ENCODE measurements at places on chromosomes 6 and 20. TPM values are rescaled to one million over a fixed set of nuclear protein-coding genes. Genes with fewer than 3 reads are reported as not detected.
A peak's percentile ranks its signal among the peaks of the same experiment; 100 is the strongest.

DNA sequence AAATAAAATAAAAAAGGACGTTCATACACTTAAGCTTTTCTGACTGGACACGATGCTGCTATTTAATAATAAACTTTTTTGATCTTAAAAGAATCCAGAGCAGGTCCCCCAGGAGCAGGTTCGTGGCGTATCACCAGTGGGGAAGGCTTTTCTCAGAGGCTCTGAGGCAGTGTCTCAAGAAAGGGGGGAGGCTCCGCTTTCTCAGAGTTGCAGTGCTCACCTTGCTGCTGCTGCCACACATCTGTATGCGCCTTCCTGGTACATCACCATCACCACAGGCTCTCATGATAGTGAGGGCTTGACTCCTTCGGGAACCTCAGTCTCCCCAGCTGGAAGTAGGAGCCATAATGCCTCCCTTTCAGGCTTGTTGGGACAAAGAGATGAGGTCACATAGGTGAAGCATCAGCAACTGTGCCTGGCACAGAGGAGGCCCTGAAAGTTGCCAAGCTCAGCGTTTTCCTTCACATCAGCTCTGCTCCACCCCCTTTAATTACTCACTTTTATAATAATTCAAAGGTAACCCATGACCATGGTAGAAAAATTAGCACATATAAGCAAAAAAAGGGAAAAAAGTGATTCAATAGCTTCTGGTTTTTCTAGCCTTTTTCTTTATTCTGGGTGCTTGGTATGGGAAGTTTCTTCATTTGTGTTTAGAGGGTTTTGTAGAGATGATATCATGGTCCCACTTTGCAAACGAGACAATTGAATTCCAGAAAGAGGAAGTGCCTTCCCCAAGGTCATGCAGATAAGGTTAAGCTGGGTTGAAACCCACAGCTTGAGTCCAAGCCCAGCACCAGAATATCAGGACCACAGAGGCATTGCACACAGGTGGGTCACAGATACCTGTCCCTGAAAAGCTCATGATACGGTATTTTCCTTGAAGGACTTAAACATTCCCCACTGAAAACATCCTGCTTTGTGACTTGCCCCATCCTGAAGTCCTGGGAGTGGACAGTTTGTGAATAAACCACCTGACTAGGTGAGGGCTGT, 24.5 kb downstream of the SRSF3 start:
- DNase-seq = no peak

GRCh38 chr6:2663123-2663522, 87.6 kb downstream of the MYLK4 start:
- no peak for DNase-seq

- peak; percentile 77 for DNase-seq
Observed at GRCh38 chr6:16762550-16763477, 1.6 kb upstream of the ATXN1 start.

DNA sequence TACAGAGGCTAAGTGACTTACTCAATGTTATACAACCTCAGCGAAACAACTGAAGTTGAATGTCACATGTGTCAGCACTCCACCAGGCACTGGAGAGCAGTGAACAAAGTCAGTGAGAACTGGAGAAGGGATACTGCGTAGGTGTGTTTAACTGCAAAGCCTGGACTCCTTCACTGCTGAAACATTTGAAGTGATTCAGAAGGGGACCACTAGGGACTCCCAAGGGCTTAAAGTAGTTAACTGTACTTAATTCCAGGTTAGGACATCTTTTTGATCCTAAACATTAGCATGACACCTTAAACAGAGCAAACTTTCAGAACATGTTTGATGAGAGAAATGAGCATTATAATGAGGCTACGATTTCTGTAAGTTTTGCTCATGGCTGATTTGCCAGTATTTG, 45.0 kb upstream of the ZBTB24 start:
- no peak for DNase-seq

LY6G6C gene
- total RNA-seq = 2.3 TPM

NNAT gene
- total RNA-seq = not detected

NECAB3 gene
- 61.3 TPM for total RNA-seq

APCDD1L gene
- 0.32 TPM for total RNA-seq

All from colonic mucosa (tissue), 4 donors.